Daoy (cell line): ENCODE measurements at places on chromosomes 7 and 10. TPM values are rescaled to one million over a fixed set of nuclear protein-coding genes. Genes with fewer than 3 reads are reported as not detected.

Gene GIMAP5
- 0.24 and 2.7 TPM in 2 replicates for total RNA-seq

Gene NPY4R2
- total RNA-seq, result not detected in 2 replicates

Gene GIMAP2
- 5.5 and 7.0 TPM in 2 replicates for total RNA-seq

Gene HMX3
- 1.1 and 3.3 TPM in 2 replicates for total RNA-seq

Gene TMEM139
- not detected in 2 replicates for total RNA-seq

Gene SLC26A3
- total RNA-seq, result not detected in 2 replicates

Gene OR2A1
- total RNA-seq, result 0.17 TPM in 1 of 2 replicates, not detected in the other
